ENCODE measurements at places on chromosomes 16 and 17. TPM values are rescaled to one million over a fixed set of nuclear protein-coding genes. Genes with fewer than 3 reads are reported as not detected.
A peak's percentile ranks its signal among the peaks of the same experiment; 100 is the strongest.

GRCh38 chr16:80164966-80165550 is 375.7 kb upstream of the DYNLRB2 start:
- H3K4me1 ChIP-seq, result no peaks in the 10 kb centered on the region
- H3K4me3 ChIP-seq, result no peak overlapping the region
- H3K27me3 ChIP-seq, result peaks cover 5% of the 10 kb centered on the region
- no peaks in the 10 kb centered on the region for H3K36me3 ChIP-seq

DNA sequence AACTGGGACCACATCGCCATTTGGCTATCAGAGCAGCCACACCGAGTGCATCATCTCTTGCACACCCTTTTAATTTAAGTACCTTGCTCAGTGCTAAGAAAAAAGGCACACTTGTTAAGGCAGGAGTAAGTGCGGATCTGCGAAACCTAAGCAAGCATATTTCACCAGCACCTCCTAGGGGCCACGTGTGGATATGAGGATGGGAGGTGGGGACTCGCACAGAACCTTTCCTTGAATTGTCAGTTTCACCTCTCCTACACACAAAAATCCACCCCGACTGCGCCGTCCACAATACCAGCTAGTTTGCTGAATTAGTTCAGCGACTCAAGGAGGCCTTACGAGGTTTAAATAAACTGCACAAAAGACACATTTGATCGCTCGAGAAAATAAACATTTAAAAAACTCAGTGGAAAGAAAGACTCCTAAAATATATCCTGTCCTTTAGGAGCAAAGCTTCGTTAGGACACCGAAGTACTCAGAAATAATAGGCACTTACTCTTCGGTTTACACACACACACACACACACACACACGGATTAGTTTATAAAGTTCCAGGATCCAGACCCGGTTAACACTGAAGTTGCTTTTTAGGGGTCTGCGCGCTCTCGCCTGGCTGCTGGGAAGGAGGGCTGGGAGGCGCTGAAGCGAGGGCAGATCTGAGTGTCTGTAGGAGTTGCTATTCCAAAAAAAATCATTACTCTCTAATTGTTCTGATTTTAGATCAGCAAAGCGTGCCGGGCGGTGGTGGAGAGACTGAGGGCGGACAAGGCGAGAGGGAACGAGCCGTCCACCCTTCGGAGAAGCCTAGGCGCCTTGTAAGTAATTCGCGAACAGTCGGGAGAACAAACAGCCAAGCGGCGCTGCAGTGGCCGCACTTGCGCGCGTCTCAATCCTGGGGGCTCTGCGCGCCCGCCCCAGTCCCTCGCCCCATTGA is 1.0 kb upstream of the KCNJ2 start:
- peak overlapping the region; percentile 91 for H3K27ac ChIP-seq
- peak; percentile 68 for DNase-seq

- peak overlapping the region; percentile 64 for H3K27ac ChIP-seq
- no peaks in the 10 kb centered on the region for H3K27me3 ChIP-seq
- no peak overlapping the region for H3K4me3 ChIP-seq
- no peak for DNase-seq
These were observed 21.0 kb upstream of the HERPUD1 start for GRCh38 chr16:56910654-56911539.

GRCh38 chr16:4232541-4233386 is 9.1 kb downstream of the SRL start:
- no peak overlapping the region for H3K27ac ChIP-seq
- no peak for DNase-seq
- H3K36me3 ChIP-seq, result no peaks in the 10 kb centered on the region
- peaks cover 13% of the 10 kb centered on the region for H3K4me1 ChIP-seq
- H3K4me3 ChIP-seq, result no peak overlapping the region

GRCh38 chr16:31386157-31386984 is 6.8 kb upstream of the ITGAD start:
- DNase-seq, result no peak
- H3K4me1 ChIP-seq, result no peaks in the 10 kb centered on the region
- peaks cover 4% of the 10 kb centered on the region for H3K27me3 ChIP-seq
- no peak overlapping the region for H3K4me3 ChIP-seq

- no peaks in the 10 kb centered on the region for H3K27me3 ChIP-seq
- no peaks in the 10 kb centered on the region for H3K4me1 ChIP-seq
- H3K4me3 ChIP-seq, result no peak overlapping the region
These were observed 5.6 kb upstream of the PCTP start for GRCh38 chr17:55745258-55745657.

DNA sequence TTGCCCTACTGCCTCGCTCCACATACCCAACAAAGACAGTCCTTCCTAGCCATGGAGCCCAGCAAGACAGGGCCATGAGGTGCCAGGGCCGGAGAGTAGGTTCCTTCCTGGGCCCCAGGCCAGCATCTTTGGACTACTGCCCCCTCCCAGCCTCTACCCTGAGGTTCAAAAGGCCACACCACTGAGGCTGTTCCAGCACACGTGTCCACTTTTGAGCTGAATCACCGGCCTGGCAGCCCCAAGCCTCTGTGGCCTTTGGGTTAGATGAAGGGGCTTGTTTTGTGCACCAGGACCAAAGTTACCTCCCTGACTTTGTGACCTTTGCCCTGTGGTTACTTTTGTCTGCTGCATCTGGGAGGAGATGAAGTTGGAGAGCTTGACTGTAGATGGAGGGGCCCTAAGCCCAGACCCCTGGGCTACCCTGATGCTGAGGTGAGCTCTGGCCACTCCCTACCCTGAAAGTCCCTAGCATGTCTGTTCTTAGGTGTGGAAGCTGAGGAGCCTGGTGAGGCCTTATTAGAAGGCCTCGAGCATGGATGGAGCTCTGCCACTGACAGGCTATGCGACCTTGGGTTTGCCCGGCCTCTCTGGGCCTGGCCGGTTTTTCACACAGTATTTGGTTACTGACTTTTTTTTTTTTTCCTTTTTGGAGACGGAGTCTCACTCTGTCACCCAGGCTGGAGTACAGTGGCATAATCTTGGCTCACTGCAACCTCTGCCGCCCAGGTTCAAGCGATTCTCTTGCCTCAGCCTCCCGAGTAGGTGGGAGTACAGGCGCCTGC is 12.0 kb downstream of the SEZ6 start:
- no peak overlapping the region for H3K4me3 ChIP-seq
- H3K27ac ChIP-seq, result no peak overlapping the region
- peaks cover 4% of the 10 kb centered on the region for H3K27me3 ChIP-seq
- no peak for DNase-seq
- no peaks in the 10 kb centered on the region for H3K36me3 ChIP-seq

DNA sequence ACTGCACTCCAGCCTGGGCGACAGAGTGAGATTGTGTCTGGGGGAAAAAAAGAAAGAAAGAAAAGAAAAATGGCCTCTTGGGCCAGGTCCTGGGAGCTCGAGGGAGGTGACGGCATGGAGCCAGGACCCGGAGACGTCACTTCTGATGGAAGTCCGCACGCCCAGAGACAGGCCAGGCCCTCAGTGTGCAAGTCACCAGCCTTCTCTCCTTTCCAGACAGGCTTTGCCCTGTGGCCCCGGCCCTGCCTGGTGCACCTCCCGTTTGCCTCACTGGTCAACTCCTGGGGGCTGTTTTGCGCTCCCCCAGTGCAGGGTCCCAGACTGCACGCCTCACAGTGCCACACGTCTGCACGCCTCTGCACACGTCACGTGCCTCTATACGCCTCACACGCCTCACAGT is 44.1 kb downstream of the CBFA2T3 start:
- no peak overlapping the region for H3K4me3 ChIP-seq
- H3K4me1 ChIP-seq, result peaks cover 31% of the 10 kb centered on the region
- H3K27ac ChIP-seq, result no peak overlapping the region
- peaks cover 5% of the 10 kb centered on the region for H3K27me3 ChIP-seq
- H3K36me3 ChIP-seq, result no peaks in the 10 kb centered on the region
- DNase-seq, result no peak

GRCh38 chr17:49992933-49993422 is 2.0 kb downstream of the DLX3 start:
- H3K4me3 ChIP-seq, result peak overlapping the region; percentile 55
- H3K27ac ChIP-seq, result no peak overlapping the region
- H3K4me1 ChIP-seq, result peaks cover 38% of the 10 kb centered on the region
- no peaks in the 10 kb centered on the region for H3K36me3 ChIP-seq
- no peak for DNase-seq
- H3K27me3 ChIP-seq, result peaks cover 95% of the 10 kb centered on the region

DNA sequence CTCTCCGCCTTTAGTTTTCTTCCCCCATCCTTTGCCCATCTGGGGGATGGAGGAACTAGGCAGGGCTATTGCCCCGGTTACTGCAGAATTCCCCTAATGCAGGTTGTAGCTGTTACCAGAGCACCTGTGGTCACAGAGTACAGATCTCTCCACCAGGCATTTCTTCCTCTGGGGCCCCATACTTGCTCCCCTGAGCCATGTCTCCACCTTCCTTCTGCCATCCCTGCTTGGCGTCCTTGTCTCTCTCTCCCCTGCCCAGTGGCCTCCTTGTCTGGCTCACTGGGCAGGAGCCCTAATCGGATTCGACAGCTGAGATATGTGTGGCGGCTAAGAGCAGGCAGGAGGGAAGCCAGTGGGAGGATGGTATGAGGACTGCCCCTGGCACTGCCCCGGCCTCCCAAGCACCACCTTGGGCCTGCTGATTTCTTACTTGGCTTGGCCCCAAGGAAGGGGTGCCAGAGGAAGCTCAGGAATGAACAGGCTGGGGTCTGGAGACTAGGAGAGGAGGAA is 2.0 kb downstream of the RARA start:
- H3K4me1 ChIP-seq, result peaks cover 100% of the 10 kb centered on the region
- no peaks in the 10 kb centered on the region for H3K36me3 ChIP-seq
- H3K4me3 ChIP-seq, result no peak overlapping the region

GRCh38 chr16:56363181-56363716 is 62.1 kb downstream of the AMFR start:
- no peak overlapping the region for H3K4me3 ChIP-seq
- no peaks in the 10 kb centered on the region for H3K27me3 ChIP-seq
- H3K4me1 ChIP-seq, result no peaks in the 10 kb centered on the region
- no peak overlapping the region for H3K27ac ChIP-seq

- H3K27ac ChIP-seq, result no peak overlapping the region
- no peaks in the 10 kb centered on the region for H3K4me1 ChIP-seq
- DNase-seq, result no peak
- H3K4me3 ChIP-seq, result no peak overlapping the region
- no peaks in the 10 kb centered on the region for H3K27me3 ChIP-seq
These were observed 15.2 kb downstream of the RDM1 start for GRCh38 chr17:35915153-35915964.

GRCh38 chr17:6688944-6689343 is 24.2 kb downstream of the SLC13A5 start:
- DNase-seq, result no peak

GRCh38 chr16:918068-918467 is 52.7 kb downstream of the LMF1 start:
- H3K4me1 ChIP-seq, result no peaks in the 10 kb centered on the region
- DNase-seq, result no peak
- no peaks in the 10 kb centered on the region for H3K27me3 ChIP-seq
- H3K4me3 ChIP-seq, result no peak overlapping the region

- H3K4me1 ChIP-seq, result no peaks in the 10 kb centered on the region
- DNase-seq, result no peak
- H3K4me3 ChIP-seq, result no peak overlapping the region
- no peaks in the 10 kb centered on the region for H3K27me3 ChIP-seq
- H3K27ac ChIP-seq, result no peak overlapping the region
- no peaks in the 10 kb centered on the region for H3K36me3 ChIP-seq
These were observed 27.1 kb downstream of the SLC39A11 start for GRCh38 chr17:73065376-73065775.

- no peaks in the 10 kb centered on the region for H3K27me3 ChIP-seq
- H3K4me1 ChIP-seq, result peaks cover 18% of the 10 kb centered on the region
- no peak overlapping the region for H3K4me3 ChIP-seq
- no peaks in the 10 kb centered on the region for H3K36me3 ChIP-seq
- no peak overlapping the region for H3K27ac ChIP-seq
These were observed 21.7 kb downstream of the PPL start for GRCh38 chr16:4915226-4915761.

- no peak for DNase-seq
- H3K4me1 ChIP-seq, result peaks cover 25% of the 10 kb centered on the region
- H3K27ac ChIP-seq, result no peak overlapping the region
- no peaks in the 10 kb centered on the region for H3K36me3 ChIP-seq
- no peaks in the 10 kb centered on the region for H3K27me3 ChIP-seq
- no peak overlapping the region for H3K4me3 ChIP-seq
These were observed 16.3 kb downstream of the PIK3R5 start for GRCh38 chr17:8949061-8949661.

DNA sequence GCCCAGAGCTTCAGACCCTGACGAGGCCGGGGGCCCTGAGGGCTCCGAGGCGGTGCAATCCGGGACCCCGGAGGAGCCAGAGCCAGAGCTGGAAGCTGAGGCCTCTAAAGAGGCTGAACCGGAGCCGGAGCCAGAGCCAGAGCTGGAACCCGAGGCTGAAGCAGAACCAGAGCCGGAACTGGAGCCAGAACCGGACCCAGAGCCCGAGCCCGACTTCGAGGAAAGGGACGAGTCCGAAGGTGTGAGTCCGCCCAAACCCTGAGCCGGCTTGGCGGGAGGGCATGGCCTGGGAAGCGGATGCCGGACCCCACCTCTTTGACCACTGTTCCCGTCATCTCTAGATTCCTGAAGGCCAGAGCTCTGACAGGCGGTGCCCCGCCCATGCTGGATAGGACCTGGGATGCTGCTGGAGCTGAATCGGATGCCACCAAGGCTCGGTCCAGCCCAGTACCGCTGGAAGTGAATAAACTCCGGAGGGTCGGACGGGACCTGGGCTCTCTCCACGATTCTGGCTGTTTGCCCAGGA is 4.4 kb downstream of the NOL3 start:
- no peaks in the 10 kb centered on the region for H3K27me3 ChIP-seq
- H3K27ac ChIP-seq, result peak overlapping the region; percentile 87
- H3K36me3 ChIP-seq, result peaks cover 7% of the 10 kb centered on the region
- H3K4me3 ChIP-seq, result peak overlapping the region; percentile 59
- DNase-seq, result no peak

DNA sequence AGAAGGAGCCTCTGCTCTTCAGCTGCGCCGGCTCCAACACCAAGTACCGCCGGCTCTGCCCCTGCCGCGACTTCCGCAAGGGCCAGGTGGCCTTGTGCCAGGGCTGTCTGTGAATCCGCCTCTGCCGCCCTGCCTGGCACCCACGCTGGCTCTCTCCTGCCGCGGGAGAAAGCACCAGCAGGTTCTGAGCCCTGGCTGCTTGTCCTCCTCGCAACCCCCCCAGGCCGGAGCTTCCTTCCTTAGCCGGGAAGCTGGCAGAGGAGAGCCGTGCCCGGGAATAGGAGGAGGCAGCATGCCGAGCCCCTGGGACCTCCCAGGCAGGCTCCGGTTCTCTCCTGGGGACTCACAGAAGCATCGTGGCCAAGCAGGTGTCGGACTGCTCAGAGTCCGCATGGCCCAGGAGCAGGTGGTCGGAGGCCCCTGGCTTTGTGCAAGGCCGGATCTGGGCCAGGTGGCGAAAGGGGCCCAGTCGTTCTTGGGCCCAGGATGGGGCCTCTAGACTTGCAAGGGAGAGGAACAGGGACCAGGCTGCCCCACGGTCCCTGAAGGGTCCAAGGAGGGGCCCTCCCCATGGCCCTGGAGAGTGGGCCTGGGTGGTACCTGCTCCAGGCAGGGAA is 80.6 kb downstream of the MGAT5B start:
- no peaks in the 10 kb centered on the region for H3K36me3 ChIP-seq
- peaks cover 4% of the 10 kb centered on the region for H3K27me3 ChIP-seq
- H3K4me1 ChIP-seq, result no peaks in the 10 kb centered on the region
- DNase-seq, result no peak
- no peak overlapping the region for H3K27ac ChIP-seq

Gene ABCC12
- total RNA-seq, result not detected

Gene HBA2
- 232 TPM for total RNA-seq

Gene EVI2A
- total RNA-seq, result 45.2 TPM

Gene CHD3
- total RNA-seq, result 77.9 TPM

Gene SEZ6L2
- total RNA-seq, result 10.7 TPM

Gene LRRC37A
- 3.3 TPM for total RNA-seq

Gene DPEP2
- total RNA-seq, result 29.5 TPM

Gene ZACN
- not detected for total RNA-seq
